Globus pallidus (tissue), 1 donor: ENCODE measurements at places on chromosomes 1 and 21.

DNA sequence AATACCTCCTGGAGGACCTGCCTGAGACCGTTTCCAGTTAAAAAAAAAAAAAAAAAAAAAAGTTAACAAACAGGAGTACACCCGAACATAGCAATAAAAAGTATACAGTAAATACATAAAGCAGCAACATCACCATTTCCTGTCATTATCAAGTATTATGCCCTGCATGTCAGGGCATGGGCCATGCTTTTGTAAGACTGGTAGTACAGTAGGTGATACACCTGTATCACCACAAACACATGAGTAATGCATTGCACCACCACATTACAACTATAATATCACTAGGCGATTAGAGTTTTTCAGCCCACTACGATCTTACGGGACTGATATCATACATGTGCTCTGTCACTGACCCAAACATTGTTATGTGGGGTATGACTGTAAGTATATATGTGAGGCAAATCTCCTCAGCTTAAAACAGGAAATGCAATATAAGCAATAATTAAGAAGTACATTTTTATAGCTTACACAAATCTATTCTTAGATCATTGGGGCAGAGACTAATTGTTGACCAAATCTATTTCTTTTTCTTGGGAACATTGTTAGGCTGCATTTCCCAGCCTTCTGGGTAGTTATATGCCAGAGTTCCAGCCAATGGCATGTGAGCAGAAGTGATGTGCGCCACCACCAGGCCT is 98.1 kb downstream of the PLD5 start:
- no peak for DNase-seq

- no peak for DNase-seq
Measured at GRCh38 chr1:204921855-204922516, 51.3 kb downstream of the NFASC start.

DNA sequence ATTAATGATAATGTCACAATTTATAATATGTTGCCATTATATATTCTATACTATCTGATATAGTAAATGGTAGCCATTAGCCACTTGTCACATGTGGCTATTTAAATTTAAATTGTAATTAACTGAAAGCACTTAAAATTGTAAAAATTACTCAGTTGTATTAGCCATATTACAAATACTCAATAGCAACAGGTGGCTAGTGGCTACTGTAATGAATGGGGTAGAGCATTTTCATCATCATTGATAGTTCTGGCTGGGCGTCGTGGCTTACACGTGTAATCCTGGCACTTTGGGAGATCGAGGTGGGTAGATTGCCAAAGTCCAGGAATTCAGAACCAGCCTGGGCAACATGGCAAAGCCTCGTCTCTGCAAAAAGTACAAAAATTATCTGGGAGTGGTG is 16.5 kb downstream of the ZBTB37 start:
- no peak for DNase-seq

DNA sequence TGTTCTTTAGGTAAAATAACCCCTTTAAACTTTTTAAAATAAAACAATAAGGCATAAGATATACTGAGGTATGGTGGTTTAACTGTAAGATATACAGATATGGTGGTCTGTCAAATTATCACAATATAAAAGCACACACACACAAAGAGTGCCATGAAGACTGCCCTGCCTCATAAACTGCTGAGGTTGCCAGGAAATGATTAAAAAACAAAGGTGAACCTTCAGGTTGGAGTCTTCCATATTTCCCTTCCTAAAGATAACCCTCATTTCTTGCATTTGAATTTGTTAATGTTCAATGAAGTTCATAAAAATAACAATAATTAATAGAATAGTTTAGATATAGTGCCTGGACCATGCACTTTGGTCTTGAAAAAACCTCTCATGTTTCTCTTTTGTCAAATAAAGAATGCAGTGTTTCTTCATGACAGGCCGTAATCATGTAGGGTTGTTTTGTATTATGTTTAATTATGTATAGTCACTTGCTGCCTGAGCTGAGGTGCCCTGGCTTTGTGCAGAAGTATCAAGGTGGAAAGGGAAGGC is 123.6 kb upstream of the B3GALT2 start:
- no peak for DNase-seq

DNA sequence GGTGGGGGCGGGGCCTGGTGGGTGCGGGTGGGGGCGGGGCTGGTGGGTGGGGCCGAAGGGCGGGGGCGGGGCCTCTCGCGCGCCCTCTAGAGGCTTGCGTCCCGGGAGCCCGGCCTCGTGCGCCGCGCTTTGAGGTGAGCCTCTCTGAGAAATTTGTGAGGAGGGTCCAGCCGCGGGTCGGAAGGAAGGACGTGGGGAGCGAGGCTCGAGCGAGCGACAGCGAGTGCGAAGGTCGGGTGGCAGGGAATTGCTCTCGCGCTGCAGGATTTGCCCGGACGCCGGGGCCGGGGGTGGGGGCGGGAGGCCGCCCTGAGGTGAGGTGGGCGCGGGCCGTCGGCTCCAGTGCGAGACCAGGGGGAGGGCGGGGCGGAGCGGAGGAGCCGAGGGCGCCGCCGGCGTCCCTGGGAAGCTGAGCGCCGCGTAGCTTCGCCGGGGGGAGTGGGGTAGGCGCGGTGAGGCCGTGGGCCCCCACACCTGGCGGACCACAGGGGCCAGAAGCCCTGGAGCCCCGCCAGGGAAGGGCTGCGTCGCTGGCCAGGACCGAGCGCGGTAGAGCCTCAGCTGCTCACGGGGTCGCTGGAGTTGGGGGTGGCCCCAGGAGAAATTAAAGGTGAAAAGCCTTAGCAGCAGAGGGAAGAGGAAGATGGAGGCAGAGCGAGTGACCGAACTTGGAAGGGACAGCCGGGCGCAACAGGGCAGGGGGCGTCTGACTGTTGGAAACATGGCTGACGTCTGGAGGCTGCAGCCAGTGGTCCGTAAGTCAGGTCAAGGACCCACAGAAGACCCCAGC is 754 bp upstream of the LSS start:
- DNase-seq = no peak

DNA sequence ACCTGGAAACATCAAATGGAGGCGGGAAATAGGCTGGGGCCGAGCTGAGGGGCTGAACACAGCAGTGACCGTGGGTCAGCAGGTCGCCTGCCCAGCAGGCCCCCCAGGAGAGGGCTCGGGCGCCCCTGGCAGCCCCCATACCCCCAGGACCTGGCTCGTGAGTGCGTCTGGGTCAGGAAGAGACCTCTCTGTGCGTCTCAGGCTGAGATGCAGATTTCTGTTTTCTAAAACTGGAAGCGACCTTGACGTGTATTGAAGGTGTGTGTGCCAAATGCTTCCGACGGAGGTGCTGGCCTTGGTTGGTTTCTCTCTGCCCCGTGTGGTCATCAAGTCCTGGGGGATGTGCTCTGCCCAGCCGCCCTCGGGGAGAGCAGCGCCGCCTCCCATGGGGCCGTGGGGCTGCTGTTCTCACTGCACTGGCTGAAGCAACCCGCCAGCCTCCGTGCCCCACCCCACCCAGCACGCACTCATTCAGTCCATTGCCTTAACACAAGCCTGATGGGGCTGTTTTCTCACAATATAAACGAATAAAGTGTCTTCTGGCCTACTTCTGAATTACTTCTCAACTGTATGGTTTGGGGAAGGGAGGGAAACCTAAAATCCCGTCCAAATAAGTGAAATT is 7.4 kb downstream of the PEX10 start:
- DNase-seq = no peak

GRCh38 chr1:44294588-44295007 is 60.5 kb downstream of the ERI3 start:
- DNase-seq = peak; percentile 66

- no peak for DNase-seq
Measured at GRCh38 chr21:28393279-28393678, 599.4 kb downstream of the LTN1 start.

DNA sequence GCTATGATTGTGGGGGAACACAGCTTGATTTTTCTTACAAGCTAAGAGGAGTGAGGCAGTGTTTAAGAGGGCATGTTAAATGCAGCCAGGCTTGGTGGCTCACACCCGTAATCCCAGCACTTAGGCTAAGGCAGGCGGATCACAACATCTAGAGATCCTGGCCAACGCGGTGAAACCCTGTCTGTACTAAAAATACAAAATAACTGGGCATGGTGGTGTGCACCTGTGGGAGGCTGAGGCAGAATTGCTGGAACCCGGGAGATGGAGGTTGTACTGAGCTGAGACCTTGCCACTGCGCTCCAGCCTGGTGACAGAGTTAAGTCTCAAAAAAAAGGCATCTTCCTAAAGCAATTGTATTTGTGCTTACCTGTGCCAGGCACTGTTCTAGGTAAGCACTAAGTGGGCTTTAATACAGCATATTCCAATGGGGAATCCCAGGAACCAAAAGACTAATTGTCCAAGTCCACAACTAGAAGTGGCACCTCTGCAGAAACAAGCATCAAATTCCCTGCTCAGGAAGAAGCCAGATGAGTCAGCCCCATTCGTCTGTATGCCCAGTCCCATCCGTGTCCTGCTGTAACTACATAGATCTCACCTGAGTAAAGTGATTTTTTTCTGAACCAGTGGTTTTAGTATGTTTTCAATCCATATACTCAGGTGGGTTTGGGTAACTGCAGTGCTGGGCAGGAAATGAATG is 4.6 kb downstream of the RCC1 start:
- DNase-seq = no peak
